ENCODE measurements at places on chromosomes 4 and X. TPM values are rescaled to one million over a fixed set of nuclear protein-coding genes. Genes with fewer than 3 reads are reported as not detected.

MBNL3 gene
- 14.0 TPM for total RNA-seq

FGF2 gene
- not detected for total RNA-seq

APLN gene
- total RNA-seq, result not detected

SORBS2 gene
- 0.07 TPM for total RNA-seq

SNCA gene
- 2.3 TPM for total RNA-seq

MAGEA2B gene
- total RNA-seq, result not detected

SLC16A2 gene
- total RNA-seq, result 0.15 TPM

CT45A2 gene
- not detected for total RNA-seq

MAP3K15 gene
- not detected for total RNA-seq

RAB39B gene
- 6.9 TPM for total RNA-seq

PF4V1 gene
- total RNA-seq, result 3.0 TPM

ATOH1 gene
- not detected for total RNA-seq

EDA2R gene
- total RNA-seq, result not detected
